Fibroblast of pulmonary artery (primary cell): ENCODE measurements at places on chromosomes 7 and 10.

GRCh38 chr7:150989456-150989855 is 1.4 kb upstream of the NOS3 start:
- no peak for DNase-seq

GRCh38 chr7:119228482-119228881 is 1004.0 kb downstream of the ANKRD7 start:
- no peak for DNase-seq

GRCh38 chr10:11515596-11516430 is 95.6 kb downstream of the USP6NL start:
- peak; percentile 83 for DNase-seq

DNA sequence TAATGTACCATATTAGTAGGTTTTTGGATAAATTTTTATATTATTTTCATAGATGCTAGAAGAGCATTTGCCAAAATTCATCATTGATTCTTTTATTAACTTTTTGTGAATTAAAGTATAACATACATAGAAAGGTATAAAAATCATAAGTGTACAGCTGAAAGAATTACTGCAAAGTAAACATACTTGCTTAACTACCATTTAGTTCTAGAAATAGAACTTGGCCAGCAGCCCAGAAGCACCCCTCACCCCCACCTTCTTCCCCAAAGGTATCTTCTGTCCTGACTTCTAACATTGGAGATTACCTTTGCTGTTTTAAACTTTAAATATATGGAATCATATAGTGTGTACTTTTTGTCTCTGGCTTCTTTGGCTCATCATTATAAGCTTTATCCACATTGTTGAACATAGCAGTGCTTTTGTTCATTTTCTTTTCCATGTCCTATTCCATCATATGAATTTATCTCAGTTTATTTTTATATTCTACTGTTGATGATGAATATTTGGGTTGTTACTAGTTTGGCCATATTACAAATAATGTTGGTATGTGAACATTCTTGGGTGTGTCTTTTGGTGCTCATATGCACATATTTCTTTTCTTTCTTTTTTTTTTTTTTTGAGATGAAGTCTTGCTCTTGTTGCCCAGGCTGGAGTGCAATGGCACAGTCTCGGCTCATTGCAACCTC is 142.8 kb downstream of the ADK start:
- DNase-seq: peak; percentile 71

DNA sequence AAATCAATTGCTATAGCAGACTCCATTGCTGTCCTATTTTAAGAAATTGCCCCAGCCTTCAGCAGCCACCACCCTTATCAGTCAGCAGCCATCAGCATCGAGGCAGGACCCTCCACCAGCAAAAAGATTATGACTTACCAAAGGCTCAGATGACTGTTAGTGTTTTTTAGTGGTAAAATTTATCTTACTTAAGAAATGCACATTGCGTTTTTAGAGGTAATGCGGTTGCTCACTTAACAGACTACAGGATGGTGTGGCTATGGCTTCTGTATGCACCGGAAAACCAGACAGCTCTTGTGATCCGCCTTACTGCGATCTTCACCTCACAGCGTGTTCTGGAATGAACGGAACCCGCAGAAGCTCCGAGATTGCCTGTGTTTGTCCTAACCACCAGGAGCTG is 58.1 kb downstream of the WDR37 start:
- DNase-seq: no peak

GRCh38 chr7:134905375-134905774 is 80.9 kb upstream of the AGBL3 start:
- DNase-seq: peak; percentile 95

DNA sequence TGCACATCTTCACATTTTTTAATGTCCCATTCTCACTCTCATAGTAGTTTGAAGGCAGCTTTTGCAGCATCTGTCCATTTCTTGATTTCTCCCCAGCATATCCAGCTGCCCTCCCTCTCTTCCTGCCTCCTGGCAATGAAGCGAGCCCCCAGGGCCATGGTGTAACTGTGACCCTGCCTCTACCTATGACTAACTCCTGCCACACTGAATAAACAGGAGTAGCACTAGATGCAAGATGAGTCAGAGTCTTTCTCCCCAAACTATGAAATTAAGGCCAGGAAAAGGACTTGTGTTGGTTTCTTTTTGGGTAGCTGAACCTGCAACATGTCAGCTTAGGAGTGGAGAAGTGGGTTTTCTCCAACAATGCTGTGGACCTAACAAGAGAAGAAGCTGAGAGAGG is 329.0 kb downstream of the RNLS start:
- DNase-seq: peak; percentile 72

DNA sequence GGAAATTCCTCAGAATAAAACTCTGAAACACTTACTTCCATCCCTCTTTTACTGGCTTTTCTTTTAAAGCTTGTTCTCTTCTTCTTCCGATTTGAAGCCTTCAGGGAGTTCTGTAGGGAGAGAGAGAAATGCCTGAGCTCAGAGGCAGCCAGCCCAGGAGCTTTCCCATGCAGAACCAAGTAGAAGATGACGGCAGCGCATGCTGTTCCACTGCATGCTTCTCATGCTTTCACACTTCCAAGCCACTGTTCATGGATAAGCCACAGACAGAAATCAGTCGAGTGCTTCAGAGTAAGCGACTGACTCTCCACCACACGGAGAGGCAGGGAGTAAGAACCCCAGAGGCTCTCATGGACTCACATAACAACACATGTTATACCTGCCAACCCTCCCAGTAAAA is 237.3 kb downstream of the DGKI start:
- peak; percentile 8 for DNase-seq

DNA sequence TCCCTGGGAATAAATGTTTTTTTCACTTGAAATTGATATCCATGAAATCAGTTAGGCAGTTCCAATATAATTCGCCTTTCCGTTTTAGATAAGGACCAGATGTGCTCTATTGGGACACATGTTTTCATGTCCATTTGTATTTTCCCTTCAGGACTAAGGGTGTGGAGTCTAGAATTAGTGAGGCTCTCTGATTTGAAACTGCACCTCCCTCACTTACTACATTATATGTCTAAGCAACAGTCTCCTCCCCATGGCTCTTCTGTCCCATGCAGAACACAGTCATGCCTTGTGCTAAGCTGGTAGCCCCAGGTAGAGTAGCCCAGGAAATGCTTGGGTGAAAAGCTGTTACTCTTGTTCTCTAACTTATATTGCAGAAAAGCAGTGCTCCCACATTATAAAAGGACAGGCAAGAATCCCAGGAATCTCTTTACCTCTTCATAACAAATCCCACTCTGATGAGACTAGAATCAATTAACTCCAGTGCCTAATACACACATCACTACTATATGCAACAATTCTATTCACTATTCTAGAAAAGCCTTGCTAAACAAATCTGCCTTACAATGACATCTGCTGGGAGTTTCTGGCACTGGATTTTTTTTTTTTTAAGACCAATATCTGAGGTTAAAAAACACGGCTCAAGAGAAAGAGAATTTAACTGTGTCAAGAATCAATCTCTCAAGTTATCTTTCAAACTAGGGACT is 293.9 kb downstream of the SNX13 start:
- peak; percentile 80 for DNase-seq

DNA sequence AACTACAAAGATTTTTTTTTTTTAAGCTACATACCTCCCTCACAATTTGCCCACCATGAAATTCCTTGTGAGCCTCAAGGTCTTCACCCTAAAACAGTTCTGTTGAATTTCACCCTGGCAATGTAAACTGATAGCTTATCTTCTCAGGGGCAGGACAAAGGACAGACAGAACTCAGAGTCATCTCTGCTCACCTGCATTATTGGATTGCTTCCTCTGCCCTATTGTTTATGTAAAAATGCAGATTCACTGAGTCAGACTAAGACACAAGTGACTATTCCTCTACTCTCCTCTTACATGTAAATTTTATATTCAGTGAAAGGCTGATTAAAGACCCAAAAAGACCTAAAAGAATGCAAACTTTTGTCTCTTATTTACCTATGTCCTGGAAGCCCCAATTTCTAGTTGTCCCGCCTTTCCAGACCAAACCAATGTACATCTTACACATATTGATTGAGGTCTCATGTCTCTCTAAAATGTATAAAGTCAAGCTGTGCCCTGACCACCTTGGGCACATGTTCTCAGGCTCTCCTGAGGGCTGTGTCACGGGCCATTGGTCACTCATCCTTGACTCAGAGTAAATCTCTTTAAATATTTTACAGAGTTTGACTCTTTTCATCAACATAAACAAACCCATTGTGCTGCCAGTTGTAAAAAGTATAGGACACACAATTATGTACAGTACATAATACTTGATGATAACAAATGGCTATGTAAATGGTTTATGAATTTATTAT is 440.2 kb downstream of the HTR7 start:
- no peak for DNase-seq

DNA sequence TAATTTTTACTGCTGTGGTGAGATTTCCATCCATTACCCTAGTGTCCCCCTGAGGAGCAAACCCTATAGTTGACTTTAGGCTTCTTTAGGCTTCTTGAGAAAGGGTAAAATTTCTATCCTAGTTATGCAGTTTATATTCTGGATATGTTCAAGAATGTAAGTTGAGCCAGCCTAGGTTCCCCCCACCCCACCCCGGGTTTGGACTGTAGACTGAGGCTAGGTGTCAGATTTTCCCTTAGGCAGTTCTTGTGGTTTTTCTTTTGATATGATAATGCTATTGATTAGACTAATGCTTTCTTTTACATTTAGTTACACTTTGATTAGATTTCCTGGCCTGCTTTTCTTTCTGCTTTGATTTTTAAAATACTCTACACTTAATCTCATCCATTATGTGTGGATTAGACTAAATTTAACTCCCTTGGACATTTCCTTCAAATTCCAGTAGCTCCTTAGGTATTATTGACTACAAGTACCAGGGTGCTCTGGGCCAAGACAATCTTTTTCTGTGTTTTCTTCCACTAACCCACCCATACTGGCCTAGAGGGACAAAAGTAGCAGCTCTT is 37.7 kb downstream of the NRF1 start:
- no peak for DNase-seq

DNA sequence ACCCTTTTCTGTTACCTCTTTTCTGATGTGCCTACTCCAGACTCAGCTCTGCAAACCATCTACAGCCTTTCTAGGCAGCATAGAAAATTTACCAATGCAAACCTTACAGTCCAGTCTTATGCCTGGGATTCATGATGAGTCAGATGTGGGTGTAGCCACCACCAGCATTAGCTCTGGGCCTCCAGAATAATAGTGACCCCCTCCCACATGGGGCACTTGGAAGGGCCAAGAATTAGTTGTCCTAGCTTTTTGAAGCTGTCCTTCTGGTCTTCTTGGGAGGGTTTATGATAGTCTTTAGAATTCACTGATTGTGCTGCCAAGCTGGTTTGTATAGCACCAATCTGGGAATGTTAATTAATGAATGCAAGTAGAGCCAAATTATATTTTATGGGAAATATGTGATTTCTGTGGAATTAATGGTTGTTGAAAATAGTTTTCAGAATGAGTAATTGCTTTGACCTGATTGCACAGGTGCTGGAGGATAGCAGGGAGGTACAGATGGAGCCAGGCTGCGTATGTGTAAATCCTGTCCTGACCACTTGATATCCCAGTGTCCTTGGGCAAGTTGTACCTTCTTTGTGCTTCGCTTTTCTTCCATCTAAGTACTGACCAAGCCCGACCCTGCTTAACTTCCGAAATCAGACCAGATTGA is 94.8 kb downstream of the CPED1 start:
- peak; percentile 71 for DNase-seq

GRCh38 chr10:127881262-127881661 is 11.5 kb downstream of the CLRN3 start:
- no peak for DNase-seq

- no peak for DNase-seq
Measured at GRCh38 chr7:81236560-81236959, 317.7 kb upstream of the SEMA3C start.

DNA sequence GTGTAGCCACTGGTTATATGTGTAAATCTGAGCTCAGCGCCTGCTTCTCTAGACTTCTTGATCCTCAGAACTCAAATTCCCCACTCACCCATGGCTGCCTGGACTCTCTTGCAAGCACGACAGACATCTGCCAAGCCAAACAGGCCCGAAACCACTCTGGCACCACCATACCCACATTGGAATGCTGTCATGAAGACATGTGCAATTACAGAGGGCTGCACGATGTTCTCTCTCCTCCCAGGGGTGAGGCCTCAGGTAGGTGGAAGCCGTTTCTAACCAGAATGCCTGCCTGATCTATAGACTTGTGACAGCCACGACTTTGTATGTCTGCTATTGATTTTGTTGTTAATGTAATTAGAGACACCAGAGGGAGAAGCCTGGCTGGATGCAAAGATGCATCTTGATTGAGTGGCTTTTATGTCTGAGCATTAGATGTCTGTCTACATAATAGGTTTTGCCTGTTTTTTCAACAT is 4.0 kb downstream of the BAMBI start:
- DNase-seq: no peak

DNA sequence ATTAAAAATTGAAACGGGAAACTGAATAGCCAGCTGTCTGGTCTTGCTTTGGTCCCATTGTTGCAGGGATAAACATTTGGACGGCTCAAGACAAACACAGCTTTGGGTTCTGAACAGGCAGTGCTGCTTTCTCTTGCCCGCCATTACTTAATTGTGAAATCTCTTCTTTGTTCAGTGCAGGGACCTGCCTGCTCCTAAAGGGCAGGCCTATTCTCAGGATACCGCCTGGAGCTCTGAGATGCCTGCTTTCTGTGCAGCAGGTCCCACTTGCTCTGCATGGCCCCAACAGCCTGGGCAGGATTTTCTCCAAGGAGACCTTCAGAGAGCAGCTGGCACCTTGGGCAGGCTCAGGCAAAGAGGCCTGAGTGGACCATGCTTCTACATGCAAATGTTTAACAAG is 237.6 kb downstream of the KCNMA1 start:
- no peak for DNase-seq

DNA sequence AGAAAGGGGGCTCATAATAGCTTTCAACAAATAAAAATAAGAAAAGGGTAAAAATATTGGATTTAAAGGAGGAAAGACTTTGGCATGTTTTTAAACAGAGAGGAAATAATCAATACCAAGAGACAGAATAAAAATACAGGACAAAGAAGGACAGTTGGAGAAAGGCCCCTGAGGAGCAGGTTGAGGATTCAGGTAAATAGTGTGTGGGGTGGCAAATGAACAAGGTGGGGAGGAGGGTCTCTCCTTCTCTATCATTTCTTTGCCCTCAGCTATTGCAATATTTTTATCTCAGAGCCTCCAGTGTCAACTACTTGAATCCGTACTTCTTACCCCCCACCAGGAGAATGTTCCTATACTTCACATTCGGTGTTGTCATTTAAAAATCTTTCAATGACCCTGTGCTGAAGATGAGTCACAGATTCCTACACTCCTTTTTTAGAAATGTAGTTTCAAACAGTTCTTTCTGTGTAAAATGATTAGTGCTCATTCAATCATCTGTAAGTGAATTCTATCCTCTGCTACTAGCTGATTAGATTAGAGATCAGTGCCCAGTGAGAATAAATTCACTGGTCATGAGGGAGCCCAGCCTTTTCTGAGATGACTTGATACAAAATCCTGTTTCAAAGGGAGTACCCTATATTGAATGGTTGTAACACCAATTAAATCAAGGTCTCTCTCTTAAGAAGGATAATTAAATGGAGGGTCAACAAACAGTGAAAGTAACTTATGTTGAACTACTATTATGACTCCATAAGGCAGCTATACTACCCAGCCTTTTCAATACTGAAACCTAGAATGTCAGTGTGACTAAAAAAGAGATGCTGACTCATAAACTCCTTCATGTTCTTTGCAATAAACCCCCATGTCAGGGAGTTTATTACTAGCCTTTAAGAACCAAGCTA is 50.4 kb upstream of the WNT16 start:
- peak; percentile 52 for DNase-seq
